ENCODE measurements at places on chromosomes 6 and 20. TPM values are rescaled to one million over a fixed set of nuclear protein-coding genes. Genes with fewer than 3 reads are reported as not detected.

SLC17A9 gene
- 8.1 TPM for total RNA-seq

DNA sequence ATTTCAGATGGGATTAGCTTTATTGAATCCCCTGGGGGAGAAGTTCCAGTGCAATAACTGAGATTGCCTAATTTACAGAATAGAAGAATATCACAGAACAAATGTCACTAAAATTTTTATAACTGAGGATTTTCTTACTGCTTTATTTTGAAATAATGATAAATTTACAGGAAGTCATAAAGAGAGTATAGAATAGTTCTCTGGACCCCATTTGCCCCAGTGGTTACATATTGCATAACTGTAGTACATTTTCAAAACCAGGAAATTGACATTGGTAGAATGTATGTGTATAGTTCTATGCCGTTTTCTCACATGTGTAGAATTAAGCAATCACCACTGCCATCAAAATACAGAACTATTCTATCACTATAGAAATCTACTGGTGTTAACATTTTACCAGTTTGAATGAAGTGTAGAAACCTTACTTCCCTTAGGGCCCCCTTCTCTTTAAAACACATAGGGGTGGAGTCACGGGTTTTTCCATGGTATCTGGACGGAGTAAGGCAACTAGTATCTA is 18.3 kb downstream of the KIF6 start:
- no peak for DNase-seq

SMOC2 gene
- total RNA-seq = not detected

SALL4 gene
- not detected for total RNA-seq

GRCh38 chr20:59682603-59683002 is 78.3 kb downstream of the PHACTR3 start:
- DNase-seq = no peak

DNA sequence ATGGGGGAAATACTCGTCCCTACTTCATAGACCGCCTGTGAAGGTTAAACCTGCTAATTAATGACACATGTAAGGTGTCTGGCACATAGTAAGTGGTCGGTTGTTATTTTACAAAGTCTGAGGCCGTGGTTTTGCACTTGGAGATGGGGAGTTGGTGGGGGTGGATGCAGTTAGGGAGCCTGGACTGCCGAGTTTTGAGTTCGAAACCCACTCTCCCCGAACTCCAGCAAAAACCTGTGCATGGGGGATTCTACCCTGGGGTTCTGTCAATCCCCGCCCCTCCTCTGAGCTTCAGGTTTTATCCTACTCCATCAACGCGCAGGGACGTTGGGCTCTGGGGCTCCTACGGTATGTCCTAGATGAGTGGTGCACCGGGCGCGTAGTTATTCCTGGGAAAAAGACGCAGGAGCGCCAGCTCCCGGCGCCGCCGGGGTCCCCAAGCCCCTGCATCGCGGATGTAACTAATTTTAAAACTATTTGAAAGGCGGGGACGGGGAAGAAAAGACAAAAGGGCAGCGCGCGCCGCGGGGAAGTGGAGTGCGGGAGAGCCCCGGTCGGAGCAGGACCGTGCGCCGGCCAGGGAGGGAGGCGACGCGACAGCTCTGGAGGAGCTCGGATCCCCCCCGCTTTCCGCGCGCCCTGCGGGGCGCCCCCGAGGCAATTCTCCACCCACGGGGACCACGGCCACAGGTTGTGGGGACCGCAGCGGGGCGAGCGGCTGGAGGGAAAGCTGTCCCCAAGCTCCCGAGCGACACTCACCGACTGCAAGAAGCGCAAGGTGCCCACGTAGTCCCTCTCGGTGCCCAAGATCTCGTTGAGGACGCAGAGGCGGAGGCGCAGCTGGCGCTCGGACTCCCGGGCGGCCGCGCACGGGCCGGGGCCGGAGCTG is 672 bp downstream of the PREX1 start:
- DNase-seq = peak; percentile 67

- DNase-seq = no peak
Observed at GRCh38 chr6:143733510-143733909, 55.7 kb downstream of the PHACTR2 start.

DNA sequence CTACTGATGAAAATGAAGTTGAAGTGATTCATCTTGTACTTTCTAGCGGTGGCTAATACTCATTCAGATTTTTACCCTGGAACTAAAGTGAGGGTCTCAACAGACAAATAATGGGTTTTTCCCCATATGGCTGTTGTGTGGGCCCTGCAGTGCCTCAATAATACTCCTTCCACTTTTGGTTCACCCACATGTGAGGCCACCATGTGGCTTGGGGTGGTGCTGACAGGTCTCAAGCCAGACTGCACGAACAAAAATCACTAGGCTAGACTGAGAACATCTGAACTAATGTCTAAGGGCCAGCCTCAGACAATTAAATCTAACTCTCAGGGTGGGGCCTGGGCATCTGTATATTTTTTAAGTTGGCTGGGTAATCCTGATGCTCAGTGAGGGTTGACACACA is 7.9 kb upstream of the COL12A1 start:
- no peak for DNase-seq

DNA sequence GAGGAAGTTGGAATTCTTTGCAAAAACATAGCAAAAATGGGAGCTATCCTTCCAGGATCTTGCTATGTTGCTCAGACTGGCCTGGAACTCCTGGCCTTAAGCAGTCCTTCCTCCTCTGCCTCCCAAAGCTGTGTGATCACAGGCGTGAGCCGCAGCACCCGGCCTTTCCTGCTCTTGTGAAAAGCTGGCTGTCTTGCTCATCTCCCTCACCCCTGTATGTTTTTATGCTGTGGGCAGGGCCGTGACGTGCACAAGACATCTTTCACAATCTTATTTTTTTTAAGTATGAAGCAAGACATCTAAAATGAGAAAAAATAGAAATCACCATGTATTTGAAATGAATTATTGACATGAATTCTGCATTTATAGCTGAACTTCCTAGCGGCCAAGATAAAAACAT is 110.4 kb downstream of the SAMD5 start:
- no peak for DNase-seq

GRCh38 chr6:68652117-68652536 is 17.0 kb downstream of the ADGRB3 start:
- no peak for DNase-seq

DNA sequence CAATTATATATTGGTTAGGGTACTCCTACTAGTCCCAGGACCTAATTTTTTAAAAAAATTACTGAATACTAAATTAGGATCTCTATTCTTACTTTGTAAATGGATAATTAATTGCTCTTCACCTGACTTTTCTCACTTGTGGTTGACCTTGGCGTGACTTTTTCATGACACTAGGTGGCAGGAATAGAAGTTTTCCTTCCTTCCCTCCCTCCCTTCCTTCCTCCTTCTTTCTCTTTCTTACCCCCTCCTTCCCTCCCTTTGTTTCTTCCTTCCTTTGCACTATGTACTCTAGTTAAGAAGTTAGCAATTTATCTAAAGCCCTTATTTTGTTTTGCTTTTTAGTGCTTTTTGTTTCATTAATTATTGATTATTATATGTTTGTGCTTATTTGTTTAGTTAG is 20.4 kb upstream of the HBS1L start:
- no peak for DNase-seq

DNA sequence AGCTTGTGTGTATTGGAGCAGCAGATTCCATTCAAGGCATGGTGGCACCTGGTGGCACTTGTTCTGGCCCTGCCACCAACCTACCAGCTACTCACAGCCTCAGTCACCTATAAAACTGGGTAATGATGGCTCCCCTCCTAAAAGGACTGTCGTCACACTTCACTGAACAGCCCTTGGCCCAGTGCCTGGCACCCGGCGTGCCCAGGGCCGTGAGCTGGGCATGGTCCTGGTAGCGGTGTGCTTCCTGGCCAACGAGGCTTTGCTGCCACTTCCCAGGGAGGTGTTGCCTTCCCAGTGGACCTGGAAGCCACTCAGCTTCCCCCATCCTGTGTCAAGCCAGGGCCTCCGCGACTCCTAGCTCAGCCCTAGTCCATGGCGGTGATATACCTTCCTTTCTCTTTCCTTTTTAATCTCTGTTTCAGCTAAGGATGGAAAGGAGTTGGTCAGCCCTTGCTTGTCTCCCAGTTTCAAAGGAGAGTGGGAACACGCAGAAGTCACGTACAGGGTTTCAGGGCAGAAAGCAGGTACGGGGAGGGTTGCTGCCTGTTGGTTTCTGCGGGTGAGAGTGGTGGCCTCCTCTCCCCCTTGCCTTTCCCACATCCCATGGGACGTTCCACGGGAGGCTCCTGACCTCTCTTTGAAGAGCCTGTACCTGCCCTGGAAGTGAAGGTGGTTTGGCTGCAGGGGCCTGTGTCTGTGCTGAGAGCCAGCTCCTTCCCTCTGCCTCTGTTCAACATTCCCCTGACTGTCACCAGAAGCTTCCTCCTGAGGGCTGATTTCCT is 25.5 kb downstream of the ENTPD6 start:
- no peak for DNase-seq

- no peak for DNase-seq
Observed at GRCh38 chr20:37781626-37782025, 87.8 kb downstream of the CTNNBL1 start.

DNA sequence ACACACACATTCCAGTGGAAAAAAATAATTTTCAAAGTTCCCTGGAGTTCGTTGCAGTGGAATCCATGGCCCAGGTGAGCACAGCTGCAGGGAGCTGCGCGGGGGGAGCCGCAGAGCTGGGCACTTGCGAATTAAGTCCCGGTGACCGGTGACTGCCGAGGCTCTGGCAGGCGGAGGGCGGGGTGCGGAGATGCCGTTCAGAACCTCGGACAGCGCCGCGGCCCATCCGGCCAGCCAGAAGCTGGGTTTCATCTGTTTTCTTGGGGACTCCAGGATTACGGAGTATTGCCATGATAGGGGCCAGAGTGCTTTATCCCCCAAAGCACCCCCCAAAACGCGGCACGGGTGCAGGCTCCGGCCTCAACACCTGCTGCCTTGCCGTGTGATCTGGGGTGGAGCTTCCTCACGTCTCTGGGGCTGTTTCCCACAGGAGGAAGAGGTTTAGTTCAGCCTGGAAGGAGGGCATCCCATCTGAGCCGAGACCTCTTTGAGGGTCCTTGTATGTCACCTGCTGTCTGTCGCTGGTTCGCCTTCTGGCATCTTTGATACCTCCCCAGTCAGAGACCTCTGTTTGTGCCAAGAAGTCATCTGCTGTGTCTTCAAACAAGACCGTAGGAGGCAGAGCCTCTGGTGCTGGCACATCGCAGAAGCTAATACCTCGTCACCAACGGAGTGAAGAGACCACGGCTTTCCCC is 99.4 kb downstream of the YTHDF1 start:
- DNase-seq = no peak

DNA sequence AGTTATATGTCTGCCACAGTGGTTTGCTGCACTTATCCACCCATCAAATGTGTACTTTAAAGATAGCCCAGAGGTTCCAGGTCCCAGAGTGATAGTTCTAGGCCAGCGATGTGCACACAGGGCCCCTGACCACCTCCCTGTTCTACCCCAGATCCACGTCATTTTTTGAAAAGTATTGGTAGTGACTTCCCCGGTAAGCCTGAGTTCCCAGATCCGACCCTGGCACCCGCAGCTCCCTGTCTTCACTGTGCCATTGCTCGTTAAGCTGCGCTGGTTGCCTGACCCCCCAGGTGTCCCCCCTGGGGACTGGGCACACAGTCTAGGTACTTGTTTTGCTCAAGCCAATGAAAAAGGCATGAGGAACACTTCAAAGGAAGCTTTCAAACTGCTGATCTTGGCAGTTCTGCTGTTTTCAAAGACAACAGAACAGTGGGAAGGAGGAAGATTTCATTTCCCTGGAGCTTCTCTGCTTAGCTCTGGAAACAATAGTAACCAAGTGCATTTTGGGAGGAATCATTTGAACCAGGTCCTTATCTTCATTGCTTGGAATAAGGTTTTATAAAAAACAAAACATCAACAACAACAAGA is 116.3 kb upstream of the TAB2 start:
- no peak for DNase-seq

DNA sequence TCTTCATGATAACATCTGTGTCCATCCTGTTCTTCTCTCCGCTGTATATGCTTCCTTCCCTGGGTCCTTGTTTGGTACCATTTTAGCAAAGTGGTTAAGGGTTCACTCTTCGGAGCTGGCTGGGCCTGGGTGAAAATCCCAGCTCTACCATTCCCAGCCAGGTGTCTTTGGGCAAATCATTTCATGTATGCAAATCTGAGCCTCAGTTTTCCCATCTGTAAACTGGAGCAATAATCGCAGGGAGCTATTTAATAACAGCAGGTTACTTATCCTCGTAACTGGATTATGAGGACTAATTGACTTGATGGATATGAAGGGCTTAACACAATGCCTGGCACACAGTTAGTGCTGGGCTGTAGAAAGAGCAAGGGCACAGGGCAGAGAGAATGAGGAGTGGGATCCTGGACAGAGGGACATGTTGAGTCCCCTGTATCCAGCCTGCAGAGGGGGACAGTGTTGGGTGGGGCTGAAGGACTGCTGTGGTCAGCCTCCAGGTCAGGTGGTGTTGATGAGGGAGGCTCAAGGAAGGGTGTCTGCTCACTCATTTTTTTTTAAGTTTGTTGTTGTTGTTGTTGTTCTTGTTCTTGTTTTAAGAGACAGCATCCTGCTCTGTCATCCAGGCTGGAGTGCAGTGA is 44.3 kb upstream of the FAM83D start:
- no peak for DNase-seq

DNA sequence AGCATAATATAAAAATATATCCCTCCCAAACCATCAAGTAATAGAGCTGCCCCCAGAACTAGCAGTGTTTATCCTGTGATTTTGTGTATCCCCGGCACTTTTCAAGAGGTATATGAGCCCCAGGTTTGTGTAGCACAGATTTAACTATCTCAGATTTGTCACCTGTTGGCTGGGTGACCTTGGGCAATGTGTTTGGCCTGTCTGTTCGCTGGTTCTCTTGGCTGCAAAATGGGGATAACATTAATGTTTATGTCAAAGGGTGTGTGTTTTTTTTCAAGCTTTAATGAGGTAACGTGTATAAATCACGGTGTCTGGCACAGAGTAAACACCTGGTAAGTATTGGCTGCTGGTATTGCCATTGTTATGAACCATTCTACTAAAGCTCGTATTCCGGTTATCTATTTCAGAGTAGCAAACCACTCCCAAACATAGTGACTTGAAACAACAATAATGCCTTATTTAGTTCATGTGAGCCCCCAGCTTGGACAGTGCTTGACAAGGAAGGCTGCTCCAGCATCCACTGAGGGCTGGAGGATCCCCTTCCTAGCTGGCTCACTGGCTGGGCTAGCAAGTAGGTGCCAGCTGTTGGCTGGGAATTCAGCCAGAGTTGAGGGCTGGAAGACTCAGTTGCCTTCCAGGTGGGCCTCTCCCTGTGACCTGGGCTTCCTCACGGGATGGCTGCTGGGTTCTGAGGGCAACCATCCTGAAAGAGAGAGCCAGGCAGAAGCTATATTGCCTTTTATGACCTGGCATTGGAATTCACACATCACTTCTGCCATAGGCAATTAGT is 36.2 kb downstream of the PDRG1 start:
- DNase-seq = no peak

GRCh38 chr6:26233649-26234420 is 131.2 kb upstream of the BTN3A2 start:
- DNase-seq = peak; percentile 91

- no peak for DNase-seq
Observed at GRCh38 chr20:51747182-51747911, 20.8 kb downstream of the ATP9A start.

Measured in OCI-LY7 (cell line).